Right renal cortex interstitium (tissue), 3 donors: ENCODE measurements at places on chromosomes 1 and 21. TPM values are rescaled to one million over a fixed set of nuclear protein-coding genes. Genes with fewer than 3 reads are reported as not detected.

Gene PLA2G5
- polyA plus RNA-seq: 0.21 TPM

Gene S100B
- polyA plus RNA-seq: 2.9 TPM

Gene TGFB2
- polyA plus RNA-seq: 16.4 TPM

Gene MIXL1
- 0.40 TPM for polyA plus RNA-seq

Gene SPRR1B
- polyA plus RNA-seq: not detected

Gene AJAP1
- 1.2 TPM for polyA plus RNA-seq

Gene DMBX1
- polyA plus RNA-seq: not detected

Gene IGSF3
- 30.4 TPM for polyA plus RNA-seq

Gene LIPI
- 0.22 TPM for polyA plus RNA-seq

Gene ZYG11A
- polyA plus RNA-seq: 0.15 TPM

Gene ADAMTSL4
- 10.9 TPM for polyA plus RNA-seq

GRCh38 chr1:118535901-118536300 is 350.9 kb upstream of the SPAG17 start:
- no peak for DNase-seq

DNA sequence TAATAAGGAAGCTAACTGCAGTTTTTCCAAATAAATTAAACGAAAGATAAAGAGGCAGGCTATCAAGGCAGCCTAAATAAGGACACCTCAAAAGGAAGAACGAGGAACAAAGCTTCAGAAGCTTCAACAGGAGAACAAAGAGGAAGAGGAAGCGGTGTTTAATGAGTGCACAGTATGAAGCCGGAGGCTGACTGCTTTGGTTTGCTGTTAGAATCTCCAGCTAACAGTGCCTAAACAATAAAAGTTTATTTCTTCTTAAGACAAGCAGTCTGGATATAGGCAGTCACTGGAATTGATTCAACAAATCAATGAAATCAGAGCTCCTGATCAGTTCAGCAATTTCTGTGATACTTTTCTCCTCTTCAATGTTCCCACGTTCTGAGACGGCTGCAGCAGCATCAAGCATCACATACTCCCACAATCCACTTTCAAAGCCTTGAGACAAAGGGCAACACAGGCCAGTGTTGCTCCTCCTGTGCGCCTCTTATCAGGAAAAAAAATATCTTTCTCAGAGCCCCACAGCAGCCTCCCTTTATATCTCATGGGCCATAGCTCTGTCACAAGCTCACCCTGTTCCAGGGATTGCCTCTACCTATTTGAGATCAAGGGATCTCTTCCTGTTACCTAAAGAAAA is 365.6 kb upstream of the ST6GALNAC5 start:
- DNase-seq: no peak

DNA sequence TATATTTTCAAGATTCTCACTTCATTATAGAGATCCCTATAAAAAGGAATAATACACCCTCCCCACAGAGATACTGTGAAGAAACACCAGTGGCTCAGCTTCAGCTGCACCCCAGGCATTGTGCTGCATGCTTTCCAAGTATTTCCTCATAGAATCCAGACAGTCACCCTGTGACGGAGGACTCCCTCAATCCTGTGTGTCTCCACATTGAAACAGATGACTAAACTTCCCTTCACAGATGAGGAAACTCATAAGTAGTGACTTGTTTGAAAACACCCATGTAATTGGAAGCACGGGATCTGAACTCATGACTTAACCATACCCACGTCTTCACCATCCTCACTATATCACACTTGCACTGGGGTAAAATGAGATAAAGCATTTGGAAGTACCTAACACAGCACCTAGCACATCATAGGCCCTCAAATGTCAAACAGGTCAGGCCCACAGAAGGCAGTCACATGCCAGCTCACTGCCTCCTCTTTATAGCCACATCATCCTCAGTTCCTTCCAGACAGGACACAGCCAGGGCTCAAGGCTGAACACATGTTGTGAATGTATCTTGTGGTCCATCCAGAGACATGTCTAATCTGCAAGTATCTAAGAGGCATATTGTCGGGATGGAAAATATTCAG is 55.2 kb downstream of the GPR161 start:
- DNase-seq: no peak

GRCh38 chr1:9628541-9629444 is 22.7 kb upstream of the PIK3CD start:
- DNase-seq: no peak

- no peak for DNase-seq
These were observed 3.7 kb upstream of the IGSF3 start for GRCh38 chr1:116671072-116671760.

- DNase-seq: no peak
These were observed 68.2 kb downstream of the MAP10 start for GRCh38 chr1:232873412-232873811.

GRCh38 chr1:111218701-111219556 is 8.6 kb upstream of the CHI3L2 start:
- DNase-seq: no peak

DNA sequence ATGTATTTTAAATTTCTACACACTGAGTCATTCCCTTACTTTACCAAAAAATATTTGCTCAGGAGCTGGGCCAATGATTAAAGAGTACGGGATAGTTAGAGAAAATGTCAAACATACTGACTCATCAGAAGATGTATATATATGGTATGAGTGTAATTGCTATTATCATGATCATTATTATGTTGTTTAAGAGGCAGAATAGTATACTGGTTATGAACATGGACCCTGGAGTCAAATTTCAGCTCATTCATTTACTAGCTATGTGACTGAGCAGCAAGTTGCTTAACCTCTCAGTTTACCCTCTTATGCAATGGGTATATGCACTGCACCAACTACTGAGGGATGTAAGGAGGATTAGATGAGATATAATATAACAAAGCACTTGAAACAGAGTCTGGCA is 41.2 kb upstream of the USH2A start:
- no peak for DNase-seq

- DNase-seq: no peak
These were observed 52.6 kb downstream of the LAMC1 start for GRCh38 chr1:183075861-183076260.

- DNase-seq: no peak
These were observed 31.9 kb upstream of the IVNS1ABP start for GRCh38 chr1:185348985-185349384.

GRCh38 chr21:39851002-39851618 is 16.1 kb upstream of the PCP4 start:
- DNase-seq: no peak

DNA sequence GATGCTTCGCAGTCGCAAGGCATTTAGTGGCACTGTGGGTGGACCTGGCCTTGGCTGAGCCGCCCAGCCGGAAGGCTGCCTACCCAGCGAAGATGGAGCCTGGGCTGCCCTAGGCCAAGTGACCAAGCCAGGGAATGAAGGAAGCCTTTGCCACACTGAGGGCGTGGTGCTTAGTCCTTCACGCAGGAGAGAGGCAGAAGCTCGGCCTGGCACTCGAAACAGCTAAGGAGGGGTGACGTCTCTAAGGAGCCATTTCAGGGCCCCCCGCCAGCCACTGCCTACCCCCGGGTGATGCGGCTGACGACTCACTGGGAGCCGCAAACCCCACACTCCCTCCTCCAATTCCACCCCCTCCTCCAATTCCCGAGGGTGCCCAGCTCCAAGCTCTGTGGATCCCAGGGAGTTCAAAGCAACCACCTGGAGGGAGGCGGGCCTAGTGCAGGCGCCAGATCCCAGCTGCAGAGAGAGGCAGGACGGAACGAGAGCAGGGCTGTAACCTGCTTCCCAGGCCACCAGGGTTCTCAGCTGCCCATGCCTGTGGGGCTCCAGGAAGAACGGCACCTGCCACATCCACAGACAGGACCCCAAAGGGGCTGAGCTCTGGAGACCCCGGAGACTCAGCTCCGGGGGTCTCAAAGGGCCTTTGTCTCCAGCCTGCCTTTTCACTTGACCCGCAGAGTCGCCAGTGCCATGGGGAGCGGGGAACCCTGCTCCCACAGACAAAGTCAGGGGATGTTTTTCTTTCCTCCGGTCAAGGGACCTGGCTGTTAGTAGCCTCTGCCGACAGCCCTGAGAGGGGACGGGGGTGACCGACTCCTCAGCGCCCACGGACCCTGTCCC is 75.8 kb downstream of the ARHGEF16 start:
- no peak for DNase-seq

GRCh38 chr1:97630948-97631347 is 289.9 kb downstream of the DPYD start:
- DNase-seq: no peak

DNA sequence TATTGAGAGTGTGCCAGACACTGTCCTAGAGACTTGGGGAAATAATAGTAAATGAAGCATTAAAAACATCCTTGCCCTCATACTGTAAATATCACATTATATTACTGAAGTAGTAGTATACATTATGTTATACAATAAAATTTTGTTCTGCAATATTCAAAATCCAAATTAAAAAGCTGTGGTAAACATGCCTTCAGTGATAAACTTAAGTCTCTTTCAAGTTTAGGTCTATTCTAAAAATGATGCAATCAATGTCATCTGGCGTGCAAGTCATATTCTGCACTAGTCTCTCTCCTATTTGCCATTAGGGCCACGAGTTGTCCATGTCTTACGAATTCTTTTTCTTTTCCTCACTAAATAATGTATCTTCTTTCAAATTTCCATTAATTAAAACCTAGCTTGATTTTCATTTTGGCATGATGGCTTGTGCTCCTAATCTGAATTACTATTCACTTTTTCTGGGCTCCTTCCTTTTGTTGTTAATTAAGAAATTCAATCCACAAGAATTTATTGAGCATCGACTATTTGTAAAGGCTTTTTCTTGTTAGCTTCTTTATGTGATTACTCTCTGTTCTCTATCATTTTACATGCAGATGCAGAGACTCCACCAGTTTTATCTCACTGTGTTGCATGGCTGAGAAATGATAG is 130.7 kb downstream of the COQ8A start:
- DNase-seq: no peak

- DNase-seq: no peak
These were observed 9.3 kb upstream of the KLHDC8A start for GRCh38 chr1:205365945-205366463.

DNA sequence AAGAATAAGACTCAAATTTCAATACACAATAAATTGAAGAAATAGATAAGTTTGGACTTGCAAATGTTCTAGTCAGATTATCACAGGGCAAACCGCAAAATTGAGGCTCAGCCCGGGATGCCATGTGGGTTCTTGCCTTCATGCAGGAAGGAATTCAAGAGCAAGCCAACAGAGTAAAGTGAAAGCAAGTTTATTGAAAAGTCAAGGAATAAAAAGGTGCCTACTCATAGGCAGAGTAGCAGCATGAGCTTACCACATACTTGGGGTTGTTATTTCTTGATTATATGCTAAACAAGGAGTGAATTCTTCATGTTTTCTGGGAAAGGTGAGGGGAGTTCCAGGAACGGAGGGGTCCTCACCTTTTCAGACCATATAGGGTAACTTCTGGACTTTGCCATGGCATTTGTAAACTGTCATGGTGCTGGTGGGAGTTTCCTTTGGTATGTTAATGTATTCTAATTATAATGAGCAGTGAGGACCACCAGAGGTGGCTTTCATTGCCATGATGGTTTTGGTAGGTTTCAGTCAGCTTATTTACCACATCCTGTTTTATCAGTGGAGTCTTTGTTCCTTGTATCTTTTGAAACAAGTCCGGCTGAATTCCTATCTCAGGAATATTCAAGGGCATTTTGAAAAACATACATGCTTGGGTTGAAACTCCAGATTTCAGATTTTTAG is 2.0 kb upstream of the OR2AK2 start:
- DNase-seq: no peak

GRCh38 chr1:44585315-44585920 is 88.9 kb downstream of the TMEM53 start:
- no peak for DNase-seq

GRCh38 chr1:232694475-232694874 is 64.5 kb upstream of the SIPA1L2 start:
- DNase-seq: no peak

- no peak for DNase-seq
These were observed 69.7 kb downstream of the LRRC8C start for GRCh38 chr1:89702520-89703045.

DNA sequence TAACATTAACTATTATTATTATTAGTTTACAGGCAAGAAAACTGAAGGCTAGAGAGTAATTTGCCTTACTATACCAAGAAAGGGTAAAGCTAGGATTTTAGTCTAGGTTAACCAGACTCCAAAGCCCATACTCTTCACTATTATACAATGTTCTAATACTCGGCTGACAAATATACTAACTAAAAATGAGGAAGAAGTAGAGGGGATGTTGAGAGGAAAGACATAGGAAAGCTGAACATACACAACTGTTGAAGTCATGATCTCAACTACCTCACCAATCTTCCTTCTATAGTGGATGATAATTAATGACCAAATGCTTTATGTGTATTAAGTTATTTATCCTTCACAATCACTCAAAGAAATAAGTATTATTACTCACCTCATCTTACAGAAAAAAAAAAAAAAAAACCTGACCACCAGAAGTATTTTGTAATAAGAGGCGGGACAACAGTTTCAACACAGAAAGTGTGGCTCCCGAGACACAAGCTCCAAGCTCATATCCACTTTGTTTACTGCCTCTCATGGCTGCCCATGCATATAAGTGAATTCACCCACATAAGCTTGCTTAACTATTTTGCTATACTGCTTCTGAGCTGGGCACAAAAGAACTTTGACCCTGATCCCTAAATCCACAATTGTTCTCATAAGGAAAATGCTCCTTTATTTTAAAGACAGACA is 78.0 kb downstream of the USP1 start:
- no peak for DNase-seq
